Stimulated activated CD4-positive, alpha-beta T cell treated with anti-CD3 and anti-CD28 coated beads, Interleukin-15, amount 100 ng/mL, for 1 hour (primary cell): ENCODE measurements at places on chromosomes 11 and 22.

DNA sequence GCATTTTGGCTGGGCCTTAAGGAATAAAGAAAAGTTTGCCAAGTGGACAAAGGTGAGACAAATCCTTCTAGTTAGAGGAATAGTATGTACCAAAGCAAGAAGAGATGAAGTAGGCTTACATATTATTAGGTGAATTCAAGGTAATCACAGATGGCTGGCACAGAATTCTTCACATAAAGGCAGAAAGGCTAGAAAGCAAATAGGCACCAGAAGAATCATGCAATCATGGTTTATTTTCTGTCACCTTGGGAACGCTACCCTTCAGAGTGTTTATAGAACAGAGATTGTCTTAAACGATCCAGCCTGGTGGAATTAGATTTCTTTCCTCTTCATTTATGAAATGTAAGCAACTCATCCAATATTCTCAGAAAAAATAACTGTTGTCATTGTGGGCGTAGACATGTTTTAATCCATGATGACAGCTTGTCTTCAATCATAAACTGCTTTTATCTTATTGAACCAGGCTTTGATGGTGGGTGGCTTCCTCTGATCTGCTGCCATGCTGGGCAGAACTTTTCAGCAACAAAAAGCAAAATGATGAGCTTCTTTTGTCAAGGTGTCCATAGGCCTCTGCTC lies 49.0 kb upstream of the CSNK2A3 start:
- DNase-seq = no peak

DNA sequence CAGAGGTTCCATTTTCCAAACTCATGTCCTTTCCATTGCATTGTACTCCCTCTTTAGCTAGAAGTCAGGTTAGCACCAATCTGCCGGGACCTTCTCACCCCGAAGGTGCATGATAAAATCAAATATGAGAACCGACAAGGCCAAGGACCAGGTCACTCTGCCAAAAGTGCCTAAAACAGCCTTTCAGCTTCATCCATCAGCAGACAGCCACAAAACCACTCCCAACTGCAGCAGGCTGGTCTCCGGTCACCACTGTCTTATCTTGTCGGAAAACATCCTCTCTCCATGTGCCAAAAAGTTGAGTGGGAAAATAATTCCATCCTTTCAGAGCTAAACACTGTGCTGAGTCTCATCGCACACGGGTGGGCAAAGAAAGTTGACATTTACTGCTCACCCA lies 1.4 kb downstream of the PI4KA start:
- no peak for DNase-seq

DNA sequence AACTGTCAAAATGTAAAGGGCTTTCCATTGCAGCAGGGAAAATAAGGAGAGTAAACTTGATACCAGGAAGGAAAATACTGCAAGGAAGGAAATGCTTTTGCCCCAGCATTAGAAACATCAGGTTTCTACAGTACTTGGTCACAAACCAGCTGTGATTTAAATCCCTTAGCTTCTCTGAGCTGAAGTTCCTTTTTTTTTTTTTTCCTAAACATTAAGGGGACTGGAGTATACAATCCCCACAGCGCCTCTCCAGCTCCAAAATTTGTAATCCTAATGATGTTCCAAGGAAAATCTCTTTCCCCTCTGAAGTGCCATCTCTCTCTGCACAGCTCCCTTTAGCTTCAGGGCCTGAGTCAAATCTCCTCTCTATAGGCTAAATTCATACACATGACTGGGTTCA lies 220.5 kb upstream of the PITPNB start:
- no peak for DNase-seq

DNA sequence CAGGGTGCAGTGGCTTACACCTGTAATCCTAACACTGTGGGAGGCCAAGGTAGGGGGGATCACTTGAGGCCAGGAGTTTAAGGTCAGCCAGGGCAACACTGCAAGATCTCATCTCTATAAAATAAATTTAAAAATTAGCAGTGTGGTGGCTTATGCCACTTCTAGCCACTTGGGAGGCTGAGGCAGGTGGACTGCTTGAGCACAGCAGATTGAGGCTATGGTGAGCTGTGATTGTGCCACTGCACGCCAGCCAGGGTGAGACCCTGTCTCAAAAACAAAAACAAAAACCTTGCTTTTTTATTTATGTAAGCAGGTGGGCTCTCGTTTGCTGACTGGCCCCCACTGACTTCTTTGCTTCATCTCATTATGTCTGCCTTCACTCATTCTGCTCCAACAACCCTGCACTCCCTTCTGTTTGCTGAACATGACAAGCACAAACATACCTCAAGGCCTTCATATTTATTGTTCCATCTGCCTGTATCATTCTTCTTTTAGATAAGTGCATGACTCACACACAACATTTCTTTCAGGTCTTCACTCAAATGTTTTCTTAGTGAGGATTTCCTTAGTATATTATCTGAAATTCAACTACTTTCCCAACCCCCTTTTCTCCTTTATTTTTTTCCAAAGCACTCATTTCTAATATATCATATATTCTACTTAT lies 32.4 kb upstream of the CLNS1A start:
- no peak for DNase-seq

- DNase-seq = no peak
These were observed 12.7 kb upstream of the EMID1 start for GRCh38 chr22:29193021-29193420.

- DNase-seq = no peak
These were observed 25.9 kb upstream of the LYVE1 start for GRCh38 chr11:10594407-10594806.

DNA sequence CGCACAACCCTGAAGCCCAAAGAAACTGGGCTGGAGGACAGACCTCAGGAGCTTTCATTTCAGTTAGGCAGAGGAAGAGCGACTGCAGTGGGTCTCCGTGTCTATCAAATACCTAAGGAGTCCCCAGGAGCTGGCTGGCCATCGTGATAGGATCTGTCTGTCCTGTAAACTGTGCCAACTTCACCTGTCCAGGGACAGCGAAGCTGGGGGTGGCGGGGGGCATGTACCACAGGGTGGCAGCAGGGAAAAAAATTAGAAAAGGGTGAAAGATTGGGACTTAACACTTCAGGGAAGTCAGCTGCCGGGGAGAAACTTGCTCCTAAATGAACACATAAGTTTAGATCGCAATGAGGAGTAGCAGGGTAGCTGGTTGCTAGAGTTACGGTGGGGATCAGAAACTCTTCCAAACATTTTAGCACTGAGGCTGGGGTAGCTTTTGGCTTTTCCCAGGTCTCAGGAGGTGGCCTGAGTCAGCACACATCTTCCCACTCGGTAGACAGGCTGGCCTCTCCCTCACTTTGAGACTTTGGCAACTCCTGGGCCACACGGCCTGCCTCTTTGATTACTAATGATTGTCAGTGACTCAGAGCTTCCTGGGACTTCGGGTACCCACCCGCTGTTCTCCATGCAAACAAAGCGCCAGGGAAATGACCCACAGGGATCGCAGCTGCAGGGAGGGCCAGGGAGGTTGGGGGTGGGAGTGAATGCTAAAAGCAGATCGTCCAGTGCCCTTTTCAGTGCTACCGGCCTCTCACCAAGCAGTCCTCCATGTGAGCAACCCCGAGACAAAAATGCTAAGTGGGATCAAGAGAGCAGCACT lies 2.9 kb upstream of the MTFP1 start:
- peak; percentile 18 for DNase-seq

GRCh38 chr11:122853261-122853660 lies 15.0 kb downstream of the CRTAM start:
- no peak for DNase-seq

DNA sequence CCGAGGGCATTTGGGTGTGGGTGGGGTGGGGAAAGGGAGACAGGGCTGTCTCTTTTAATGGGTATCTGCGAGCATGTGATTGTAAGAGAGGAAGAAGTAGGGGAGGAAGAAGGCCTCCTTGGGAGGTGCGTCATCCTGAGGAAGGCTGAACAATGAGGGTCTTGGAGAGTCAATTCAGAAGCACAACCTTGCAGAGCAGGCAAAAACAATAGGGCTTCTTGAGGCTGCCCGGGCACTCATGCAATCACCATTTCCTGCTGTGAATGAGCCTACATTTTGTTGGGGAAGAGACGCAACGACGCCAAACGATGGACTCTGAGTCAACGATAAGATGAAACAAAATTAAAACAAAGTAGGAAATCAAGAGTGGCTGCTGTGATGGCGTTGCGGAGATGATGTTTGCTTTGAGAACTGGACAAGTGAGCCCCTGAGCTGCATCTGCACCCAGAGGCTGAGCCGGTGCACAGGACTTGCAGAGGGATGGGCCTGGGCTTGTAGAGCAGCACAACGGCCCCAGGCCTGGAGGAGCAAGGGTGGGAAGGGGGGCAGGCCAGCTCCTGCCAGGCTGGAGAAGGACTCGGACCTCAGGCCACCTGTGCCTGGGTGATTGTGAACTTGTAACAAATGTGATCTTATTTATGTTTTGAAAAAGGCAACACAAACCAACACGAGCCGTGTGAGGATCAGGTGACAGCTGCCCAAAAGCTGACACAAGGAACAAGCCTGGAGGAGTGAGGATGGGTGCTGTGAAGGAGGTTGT lies 92.3 kb upstream of the B3GAT1 start:
- DNase-seq = no peak

GRCh38 chr22:49450498-49450897 lies 377.2 kb downstream of the BRD1 start:
- no peak for DNase-seq

DNA sequence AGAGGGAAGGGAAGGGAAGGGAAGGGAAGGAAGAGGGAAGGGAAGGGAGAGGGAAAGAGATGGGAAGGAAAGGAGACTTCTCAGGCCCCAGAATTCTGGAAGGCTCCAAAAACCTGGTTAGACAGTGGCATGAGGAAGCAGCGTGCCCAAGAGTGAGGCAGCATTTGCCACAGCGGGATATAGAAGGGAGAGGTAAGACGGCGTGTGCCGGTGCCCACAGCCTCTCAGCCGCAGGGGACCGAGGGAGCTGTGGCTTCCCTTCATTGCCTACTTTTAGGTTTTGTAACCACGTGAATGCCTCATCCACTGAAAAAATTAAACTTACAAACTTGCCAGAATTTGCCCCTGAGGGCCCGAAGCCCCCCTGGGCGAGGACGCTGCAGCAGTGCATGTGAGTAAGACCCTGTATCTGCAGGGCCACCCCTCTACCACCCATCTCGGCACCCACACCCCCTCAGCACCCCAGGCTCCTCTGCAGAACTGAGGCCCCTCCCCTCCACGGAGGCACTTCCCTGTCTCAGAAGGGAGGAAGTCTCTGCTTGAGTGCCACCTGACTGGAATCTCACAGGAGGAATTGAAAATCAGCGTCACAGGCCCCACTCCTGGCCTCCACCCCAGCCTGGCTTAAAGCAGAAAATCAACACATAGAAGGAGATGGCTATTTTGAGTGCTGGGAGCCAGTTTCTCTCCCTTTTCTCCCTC lies 58.1 kb downstream of the LINC01488 start:
- DNase-seq = no peak

GRCh38 chr11:120170741-120171261 lies 32.9 kb upstream of the TRIM29 start:
- DNase-seq = no peak

DNA sequence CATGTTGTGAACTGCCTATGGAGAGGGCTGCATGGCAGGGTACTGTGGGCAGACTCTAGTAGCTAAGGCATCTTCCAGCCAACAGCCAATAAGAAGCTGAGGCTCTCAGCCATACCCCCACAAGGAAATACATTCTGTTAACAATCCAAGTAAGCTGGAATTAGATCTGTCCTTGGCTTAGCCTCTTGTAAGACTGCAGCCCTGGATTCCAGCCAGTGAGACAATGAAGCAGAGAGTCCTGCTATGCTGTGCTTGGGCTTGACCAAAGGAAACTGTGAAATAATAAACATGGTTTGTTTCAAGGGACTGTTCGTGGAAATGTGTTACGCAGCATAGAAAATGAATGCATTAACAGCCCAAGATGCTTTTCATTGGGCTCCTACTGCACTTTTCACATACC lies 1097.4 kb upstream of the CCDC90B start:
- DNase-seq = no peak

GRCh38 chr22:50734343-50734771 lies 3.6 kb upstream of the ACR start:
- no peak for DNase-seq

DNA sequence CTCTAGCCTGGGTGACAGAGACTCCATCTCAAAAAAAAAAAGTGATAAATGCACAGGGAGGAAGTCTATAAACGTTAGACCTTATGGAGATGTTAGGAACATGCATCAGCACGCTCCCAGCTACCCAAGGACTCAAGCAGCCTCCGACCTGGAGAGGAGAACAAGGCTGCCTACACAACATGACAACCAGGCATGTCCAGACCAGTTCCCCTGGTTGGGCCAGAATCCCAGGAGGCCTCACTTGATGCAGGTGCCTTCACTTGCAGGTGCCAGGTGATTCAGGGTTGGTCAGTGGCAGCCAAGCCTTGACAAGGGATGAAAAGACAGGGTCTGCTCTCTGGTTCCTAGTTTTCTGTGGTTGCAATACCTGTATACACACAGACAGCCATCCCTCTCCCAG lies 5.9 kb downstream of the RANGAP1 start:
- DNase-seq = no peak

GRCh38 chr11:55949330-55949729 lies 13.1 kb upstream of the OR5I1 start:
- DNase-seq = no peak

DNA sequence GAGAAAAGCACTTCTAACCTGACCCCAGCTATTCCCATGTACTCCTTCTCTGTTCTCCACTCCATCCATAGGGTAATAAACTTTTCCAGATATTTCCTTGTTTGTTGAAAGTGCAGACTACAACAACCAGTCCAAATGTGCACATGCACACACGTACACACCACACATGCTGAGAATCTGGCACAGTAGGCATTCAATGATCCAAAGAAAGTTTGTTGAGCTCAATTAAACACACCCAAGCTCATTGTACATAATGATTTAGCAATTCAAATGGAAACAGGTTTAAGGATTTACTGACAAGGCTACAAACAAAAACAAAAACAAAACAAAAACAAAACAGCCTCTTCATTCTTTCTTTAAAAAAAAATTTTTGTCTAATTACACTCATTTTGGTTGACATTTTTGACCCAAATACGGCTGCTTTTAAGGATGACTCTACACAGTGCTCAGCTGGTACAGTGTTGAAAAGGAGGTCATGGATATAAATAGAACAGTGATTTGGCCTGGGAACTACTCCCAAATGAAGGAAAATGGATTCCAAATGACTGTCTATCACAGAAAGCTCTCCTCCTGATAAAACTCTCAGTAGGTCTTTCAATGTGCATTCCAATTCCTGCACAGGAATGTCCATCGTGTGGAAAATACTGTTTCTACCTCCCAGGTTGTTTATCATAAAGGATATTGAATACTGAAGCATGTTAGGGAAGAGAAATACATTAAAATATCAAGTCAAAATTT lies 232.2 kb downstream of the GUCY1A2 start:
- DNase-seq = no peak

GRCh38 chr22:28819253-28820096 lies 19.1 kb upstream of the XBP1 start:
- DNase-seq = no peak

- no peak for DNase-seq
These were observed 12.7 kb downstream of the DGAT2 start for GRCh38 chr11:75781296-75781695.
